ENCODE measurements at places on chromosomes 2 and 18.

DNA sequence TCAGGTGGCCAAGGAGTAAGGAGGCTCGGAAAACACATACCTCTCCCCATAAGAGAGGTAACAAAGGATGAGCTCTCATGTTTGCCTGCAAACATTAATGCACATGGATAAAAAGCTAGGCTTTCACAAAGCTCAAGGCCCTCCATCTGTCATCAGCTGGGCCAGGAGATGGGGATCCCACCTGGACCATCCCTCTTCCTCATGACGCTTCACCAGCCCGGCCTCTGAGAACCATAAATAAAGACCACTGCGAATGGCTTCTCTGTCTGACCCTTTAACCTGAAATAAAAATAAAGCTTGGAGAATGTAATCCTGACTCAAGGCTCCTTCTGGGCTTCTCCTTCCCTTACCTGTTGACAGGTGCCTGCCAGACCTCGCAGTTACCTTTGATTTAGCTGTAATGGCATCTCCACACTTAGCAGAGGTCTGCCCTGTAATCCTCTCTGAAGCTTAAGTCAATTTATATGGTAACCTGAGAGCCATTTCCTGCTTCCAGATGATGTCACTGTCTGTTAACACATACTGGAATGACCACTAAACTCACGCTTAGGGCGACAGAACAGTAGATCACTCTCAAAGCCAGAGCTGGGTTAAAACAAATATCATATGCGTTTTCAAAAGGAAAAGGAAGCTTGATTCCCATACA lies 29.3 kb upstream of the FOXI3 start:
- peak; percentile 55 for DNase-seq

DNA sequence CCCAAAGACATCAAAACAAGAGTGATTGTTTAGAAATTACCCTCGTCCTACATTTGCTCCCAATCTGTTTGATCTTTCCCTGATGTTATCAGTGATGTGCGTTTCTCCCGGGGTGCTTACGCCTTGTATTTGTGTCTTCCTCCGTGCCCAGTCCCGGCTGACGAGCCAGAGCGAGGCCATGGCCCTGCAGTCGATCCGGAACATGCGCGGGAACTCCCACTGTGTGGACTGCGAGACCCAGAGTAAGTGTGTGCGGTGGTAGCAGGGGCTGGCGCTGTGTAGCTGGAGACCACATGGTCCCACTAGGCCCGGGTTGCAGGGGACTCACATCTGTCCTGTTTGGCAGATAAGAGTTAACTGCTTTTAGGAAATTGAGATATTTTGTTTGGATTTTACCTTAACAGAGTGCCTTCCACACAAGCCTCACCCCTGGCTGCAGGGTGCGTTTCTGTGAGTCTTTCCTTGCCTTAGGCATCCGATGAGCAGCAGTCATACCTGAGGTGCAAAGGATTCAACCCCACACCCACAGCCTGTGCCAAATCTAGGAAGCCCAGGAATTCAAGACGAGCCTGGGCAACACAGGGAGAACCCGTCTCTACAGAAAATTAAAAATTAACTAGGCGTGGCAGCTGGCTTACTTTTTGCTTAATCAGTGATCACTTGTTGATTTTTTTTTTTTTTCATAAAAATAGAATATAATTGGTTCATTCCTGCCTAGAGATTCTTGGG lies 127.4 kb downstream of the GBX2 start:
- no peak for DNase-seq

DNA sequence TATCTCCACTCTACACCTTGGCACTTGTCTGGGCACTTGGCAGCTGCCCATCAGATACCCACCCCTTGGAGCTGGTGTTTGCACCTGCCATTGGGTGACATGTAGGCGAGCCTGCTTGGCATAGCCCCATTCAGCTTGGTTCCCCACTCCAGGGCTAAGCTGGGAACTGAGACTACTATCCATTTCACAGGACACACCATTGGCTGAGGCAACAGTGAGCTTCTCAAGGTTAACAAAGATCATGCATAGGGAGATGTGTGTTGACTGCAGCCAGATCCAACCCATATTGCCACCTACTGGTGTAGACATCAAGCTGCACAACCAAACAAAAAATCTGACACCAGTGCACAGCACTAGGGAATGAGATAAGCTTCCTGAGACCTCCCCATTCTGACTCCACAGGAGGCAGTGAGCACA lies 1389.8 kb upstream of the TMEFF2 start:
- DNase-seq, result peak; percentile 32

DNA sequence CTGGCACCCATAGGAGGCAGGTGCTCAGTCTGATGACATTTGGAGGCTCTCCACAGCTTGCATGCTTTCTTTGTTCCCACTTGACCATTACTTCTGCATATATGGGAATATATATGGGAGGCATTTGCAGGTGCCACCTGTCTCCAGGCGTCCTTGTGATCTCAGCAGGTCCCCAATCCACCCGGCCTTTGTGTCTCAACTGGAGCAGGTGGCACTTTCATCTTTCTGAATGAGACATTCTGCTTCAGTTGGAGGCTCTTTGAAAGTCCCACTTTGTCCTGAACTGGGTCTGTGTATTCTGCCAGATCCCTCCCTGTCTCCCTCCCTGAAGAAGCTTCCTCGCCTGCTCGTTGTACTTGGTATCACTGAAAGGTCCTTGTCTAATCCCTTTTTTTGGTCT lies 318.1 kb upstream of the EPAS1 start:
- DNase-seq, result no peak

DNA sequence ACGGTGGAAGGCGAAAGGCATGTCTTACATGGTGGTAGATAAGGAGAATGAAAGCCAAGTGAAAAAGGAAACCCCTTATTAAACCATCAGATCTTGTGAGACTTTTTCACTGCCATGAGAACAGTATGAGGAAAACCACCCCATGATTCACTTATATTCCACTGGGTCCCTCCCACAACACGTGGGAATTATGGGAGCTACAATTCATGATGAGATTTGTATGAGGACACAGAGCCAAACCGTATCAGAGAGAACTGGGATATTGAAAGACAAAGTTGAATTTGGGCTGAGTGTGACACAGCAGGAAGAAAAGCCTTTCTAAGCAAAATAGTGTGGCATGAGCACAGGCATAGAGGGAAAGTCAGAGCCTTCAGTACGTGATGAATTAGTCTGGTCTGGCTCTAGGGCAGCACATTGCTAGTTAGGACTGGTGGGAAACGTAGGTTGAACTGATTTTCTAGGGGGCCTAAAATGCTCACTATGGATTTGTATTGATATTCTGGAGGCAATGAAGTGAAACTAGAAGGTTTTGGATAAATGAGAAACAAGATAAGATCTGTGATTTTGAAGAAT lies 84.8 kb upstream of the RND3 start:
- DNase-seq, result no peak

DNA sequence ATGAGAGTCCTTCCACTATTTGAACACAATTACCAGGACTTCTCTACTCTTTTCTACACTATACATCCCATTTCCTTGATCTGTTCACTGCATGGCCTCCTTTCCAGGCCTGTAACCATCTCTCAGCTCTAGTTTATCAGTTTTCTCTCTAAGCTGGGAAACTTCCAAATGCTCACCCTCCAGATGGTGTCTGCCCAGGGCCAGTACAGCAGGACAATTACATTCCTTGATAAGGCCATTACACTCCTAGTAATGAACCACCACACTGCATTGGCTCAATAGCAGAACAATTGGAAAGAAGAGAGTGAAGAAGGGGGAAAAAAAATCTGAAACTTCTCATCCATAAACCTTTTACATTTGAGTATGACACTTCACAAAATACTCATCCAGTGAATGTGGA lies 359.1 kb downstream of the ALK start:
- no peak for DNase-seq

DNA sequence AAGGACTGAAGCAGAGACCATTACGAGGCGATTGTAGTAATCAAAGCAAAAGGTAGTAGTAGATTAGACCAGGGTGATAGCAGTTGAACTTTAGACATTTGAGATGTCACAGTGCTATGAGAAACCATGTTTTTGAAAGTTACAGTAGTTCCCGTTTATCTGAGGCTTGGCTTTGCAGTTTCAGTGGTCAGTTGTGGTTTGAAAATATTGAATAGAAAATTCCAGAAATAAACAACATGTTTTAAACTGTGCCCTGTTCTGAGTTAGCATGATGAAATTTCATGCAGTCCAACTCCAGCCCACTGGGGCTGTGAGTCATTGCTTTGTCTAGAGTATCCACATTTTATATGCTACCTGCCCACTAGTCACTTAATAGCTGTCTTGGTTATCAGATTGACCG lies 47.5 kb downstream of the ZNF638 start:
- DNase-seq, result peak; percentile 78

DNA sequence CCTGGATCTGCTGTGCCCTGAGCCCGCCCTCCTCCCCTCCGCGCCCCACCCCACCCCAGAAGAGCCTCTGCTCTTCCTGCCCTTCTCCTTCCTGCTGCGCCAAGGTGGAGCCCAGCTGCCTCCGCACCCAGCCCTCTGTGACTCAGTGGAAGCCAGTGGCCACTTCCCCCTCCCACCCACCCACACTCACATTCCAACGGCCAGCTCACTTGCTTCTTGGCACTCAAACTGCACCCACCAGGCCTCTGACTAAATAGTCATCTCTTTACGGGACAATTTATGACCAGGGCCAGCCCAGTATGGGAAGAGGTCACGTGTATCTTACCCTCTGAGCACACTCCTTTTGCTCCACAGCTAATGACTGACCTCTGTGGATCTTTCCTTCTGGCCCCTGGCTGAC lies 150.4 kb upstream of the SLC1A4 start:
- peak; percentile 97 for DNase-seq

DNA sequence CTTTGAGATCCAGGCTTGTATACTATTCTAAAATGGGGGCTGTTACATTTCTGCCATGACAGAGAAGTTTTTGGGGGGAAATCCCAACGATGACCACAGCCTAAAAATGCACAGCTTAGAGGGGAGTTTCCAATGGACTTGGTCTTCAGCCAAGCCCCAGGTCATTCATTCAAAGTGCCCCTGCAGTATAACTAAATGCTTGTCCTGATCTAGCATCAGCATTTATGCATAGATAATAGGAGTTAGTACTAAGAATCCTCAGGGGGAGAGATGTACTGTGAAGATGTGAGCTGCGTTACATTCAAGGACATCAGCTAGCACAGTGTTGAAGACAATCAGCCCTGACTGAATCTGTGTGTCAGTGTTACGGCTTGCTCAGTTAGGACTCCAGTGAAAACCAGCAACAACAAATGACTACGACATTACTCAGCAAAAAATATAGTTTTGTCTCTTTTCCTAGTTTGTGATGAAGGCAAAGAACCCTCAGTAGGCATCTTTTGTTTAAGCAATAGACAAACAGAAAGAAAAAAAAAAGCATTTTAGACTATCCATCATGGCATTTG lies 160.9 kb downstream of the ZEB2 start:
- DNase-seq, result peak; percentile 65

DNA sequence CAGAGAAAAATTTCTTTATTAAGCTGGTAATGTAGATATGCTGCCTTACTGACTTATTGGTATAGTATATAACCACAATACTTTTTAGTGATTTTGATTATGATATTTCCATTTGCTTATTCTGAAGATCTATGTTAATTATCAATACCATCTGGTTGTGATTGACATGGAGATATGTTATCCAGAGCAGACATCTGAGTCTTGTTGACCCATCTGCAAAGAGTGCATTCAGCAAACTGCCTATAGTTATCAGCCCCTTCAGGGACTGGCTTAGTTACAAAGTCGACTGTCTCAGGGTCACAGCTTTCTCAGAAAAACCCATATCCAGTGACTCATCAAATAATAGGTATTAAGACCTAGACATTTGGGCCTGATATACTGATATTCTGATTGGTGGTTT lies 475.7 kb downstream of the DSC3 start:
- DNase-seq, result no peak

DNA sequence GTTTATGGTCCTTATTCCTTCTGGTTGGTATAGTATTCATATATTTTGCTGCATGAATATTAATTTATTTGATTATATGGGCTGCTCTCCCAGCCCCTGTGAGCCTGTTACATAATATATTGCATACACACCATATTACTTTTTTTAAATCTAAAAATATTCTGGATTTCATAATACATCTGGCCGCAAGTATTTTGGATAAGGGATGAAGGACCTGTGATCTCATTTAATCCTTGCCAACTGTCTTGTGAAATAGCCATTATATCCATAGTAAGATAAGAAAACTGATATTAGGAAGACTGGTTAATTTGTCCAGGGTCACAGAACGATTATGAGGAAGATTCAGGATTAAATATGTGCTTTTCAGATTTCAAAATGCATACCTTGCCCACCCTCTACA lies 433.6 kb downstream of the LPIN1 start:
- DNase-seq, result no peak

- DNase-seq, result no peak
These were observed 972.0 kb upstream of the LRRTM1 start for GRCh38 chr2:81276595-81276994.

DNA sequence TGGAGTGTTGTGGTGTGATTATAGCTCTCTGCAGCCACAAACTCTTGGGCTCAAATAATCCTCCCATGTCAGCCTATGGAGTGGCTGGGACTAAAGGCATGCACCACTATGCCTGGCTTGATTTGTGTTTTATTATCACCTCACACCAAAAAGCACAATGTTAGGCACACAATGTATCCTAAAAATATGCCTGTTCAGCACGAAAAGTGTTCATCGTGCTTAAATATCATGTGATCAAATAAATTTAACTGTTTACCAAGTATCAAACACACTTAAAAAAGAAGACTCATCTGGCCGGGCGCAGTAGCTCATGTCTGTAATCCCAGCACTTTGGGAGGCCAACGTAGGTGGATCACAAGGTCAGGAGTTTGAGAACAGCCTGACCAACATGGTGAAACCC lies 5.6 kb downstream of the CCT4 start:
- no peak for DNase-seq

DNA sequence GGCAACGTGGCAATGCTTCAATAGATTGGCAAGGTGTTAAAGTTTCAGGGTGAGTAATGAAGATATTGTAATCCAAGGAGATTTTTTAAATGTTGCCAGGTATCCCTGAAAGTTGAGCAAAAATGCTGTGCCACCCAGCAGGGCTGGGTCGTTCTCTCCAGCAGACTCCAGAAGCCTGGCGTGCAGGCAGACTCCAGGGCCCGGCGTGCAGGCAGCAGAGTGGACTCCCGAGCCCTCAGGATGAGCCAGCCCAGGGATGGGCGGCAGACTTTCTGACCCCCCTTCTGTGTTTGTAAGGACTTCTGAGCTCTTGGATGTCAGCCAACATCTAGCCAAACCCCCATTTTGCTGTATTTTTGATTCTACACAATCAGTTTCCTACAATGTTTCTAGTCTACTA lies 289.1 kb downstream of the ZNF516 start:
- no peak for DNase-seq

DNA sequence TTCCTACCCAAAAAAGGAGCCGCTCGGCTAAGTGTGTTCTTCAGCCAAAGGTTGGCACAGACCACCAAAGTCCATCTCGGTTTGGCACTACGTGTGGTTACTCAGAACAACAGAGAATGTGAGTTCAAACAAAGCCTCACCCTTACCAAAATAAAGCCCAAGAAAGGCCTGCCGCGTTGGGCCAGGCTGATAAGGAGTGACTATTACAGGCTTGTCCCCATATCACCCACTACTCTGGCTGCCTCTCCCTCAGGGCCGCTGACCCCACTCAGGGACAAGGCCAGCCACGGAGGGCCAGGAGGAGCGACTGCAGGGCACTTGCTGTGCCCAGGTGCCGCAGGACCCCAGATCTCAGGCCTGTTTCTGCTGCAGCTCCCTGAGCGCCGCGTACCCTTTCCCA lies 13.8 kb downstream of the HS1BP3 start:
- peak; percentile 22 for DNase-seq

- DNase-seq, result peak; percentile 50
These were observed 2158.6 kb upstream of the PIK3C3 start for GRCh38 chr18:39796393-39796792.

- peak; percentile 1 for DNase-seq
These were observed 51.4 kb downstream of the ITGAV start for GRCh38 chr2:186641132-186641806.

- DNase-seq, result no peak
These were observed 49.9 kb upstream of the EML6 start for GRCh38 chr2:54673501-54673998.

Measured in M059J (cell line).